GM13977 (cell line): ENCODE measurements at places on chromosomes 4 and X.

DNA sequence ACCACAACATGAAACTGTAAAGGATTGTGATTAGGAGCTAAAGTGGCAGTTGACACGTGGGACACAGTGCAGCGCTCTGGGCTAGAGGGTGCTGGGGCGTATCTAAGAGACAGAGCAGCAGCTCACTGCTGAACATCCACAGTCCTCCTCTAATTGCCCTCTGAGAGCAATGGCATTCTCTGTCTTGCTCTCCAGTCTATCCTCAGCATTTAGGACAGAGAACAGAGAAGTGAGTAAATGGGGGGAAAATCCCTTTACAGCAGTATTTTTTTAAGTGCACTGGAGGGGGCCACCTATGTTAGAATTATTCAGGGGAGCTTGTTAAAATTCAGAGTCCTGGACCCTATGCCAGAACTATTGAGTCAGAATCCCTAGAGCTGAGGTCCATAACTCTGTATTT, 4.2 kb upstream of the TMEM154 start:
- DNase-seq, result peak; percentile 42

DNA sequence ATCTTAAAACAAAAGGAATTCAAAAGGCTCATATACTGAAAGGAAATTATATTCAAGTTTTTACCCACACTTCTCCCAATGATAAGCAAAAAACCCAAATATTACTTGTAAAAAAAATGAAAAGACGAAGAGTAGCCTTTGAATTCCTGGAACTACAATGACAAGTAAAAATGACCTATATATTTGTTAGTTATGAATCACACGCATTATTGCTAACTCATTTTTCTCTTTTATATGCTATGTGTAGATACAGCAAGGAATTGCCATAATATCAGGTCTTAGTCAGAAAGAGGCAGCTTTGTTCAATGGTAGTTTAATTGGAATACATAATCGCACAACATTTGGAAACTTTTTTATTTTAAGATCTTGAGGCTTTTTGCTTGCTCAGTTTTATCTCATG, 22.7 kb upstream of the ASB5 start:
- DNase-seq, result no peak

DNA sequence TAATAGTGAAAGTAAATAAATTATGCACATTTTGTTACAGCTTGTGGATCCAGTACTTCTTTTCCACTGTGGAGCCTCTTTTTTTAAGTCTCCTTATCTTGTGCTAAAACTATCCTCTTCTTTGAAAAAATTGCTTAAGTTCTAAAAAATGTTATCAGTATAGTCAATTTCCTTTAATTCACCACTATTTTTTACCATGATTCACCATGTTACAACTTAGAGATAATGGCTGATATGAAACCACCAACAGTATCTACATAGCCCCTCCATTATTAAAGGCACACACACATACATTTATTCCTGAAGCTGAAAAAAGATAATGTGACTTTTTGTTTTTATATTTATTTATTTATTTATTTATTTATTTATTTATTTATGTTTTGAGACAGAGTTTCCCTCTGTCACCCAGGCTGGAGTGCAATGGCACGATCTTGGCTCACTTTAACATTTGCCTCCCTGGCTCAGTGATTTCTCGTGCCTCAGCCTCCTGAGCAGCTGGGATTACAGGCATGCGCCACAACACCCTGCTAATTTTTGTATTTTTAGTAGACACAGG, 243.2 kb downstream of the SPOCK3 start:
- DNase-seq, result no peak

GRCh38 chr4:149836546-149836945, 20.9 kb upstream of the IQCM start:
- no peak for DNase-seq

- no peak for DNase-seq
These were observed 86.2 kb downstream of the FHDC1 start for GRCh38 chr4:153022241-153022715.

DNA sequence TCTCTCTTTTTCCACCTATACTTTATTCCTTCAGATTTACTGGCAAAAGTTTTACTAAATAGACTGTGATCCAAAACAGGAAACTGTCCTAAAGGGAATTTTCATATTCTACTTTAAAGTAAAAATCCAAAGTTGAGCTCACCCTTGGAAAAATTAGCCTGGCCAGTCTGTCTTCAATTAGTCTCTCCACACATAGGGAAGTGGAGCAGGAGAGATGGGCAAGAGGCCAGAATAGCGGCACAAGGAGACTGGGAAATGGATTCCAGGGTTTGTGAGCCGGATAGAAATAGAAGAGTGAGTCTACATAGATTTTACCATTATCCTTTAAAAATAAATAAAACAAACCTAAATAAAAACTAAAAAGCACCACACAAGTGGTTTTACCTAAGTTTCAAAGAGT, 16.2 kb upstream of the FRMD7 start:
- no peak for DNase-seq

GRCh38 chr4:116027311-116027710, 913.9 kb upstream of the NDST4 start:
- DNase-seq, result no peak

DNA sequence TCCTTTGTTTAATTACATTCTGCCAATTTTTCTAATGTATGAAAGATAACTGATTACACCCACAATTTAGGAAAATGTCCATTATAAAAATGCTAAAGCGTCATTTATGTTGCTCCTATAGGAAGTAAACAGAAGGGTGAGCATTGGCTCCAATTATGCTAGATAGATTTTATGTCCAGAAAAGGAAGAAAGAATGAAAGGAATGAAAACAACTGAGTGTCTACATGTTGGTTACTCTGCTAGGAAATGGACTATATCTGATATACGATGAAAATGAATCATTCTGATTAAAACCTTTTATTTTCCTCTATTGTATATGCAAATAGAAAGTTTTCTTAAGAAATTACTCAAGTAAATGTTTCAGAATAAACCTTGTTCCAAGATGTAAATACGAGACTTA, 1.6 kb downstream of the ENAM start:
- no peak for DNase-seq

DNA sequence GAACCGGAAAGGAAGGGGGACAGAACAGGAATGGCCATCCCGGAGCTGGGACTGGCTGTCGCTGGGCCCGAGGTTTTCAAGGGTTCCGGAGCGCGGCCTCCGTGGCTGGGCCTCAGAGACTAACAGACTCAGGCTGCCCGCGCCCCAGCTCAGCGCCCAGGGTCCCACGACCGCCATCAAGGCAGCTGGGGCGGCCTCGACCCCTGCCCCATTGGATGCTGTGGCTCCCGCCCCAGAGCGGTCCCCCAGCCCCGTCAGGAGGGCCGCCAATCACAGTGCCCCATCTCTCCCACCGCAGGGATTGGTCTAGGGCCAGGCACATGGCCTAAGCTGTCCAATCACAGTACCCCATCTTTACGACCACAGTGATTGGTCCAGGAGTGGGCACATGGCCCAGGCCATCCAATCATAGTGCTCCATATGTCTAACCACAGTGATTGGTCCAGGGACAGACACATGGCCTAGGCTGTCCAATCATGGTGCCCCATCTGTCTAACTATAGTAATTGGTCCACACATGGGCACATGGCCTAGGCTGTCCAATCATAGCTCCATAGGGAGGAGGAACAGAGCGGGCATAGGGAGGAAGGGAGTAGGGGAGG, 105.3 kb upstream of the NKX1-1 start:
- DNase-seq, result no peak

DNA sequence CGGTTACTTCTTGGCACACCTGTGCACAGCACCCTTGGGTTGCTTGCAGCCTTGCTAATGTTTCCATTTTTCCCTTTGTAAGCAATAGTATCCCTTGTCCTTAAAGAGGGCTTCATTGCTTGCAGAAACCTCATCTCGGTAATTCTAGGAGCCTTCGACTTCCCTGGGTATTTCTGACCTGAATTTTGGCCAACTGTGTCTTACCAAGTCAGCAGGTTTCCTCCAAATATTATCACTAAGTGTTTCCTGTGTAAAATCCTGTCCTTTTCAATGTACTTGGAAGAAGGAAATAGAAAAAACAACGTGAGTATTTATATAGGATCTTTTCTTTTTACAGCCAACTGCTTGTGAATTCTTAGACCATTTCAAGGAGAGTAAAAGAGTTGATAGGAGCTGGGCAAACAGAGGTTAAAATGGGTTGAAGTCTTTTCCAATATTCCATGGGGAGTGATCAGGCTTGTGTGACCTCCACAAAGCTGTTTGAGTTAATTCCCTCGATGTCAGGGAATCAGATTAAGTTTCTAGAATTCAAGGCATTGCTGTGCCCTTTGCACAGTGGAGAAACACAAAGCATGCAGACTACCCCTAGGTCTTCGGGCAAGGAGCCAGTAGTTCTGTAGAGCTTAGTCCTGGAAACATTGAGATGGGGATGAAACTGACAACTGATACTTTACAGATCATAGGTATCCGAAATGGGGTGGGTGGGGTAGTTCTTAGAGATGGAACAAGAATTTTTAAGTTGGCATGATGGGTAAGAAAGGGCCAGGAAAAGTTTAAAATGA, 209.9 kb downstream of the CPE start:
- no peak for DNase-seq

DNA sequence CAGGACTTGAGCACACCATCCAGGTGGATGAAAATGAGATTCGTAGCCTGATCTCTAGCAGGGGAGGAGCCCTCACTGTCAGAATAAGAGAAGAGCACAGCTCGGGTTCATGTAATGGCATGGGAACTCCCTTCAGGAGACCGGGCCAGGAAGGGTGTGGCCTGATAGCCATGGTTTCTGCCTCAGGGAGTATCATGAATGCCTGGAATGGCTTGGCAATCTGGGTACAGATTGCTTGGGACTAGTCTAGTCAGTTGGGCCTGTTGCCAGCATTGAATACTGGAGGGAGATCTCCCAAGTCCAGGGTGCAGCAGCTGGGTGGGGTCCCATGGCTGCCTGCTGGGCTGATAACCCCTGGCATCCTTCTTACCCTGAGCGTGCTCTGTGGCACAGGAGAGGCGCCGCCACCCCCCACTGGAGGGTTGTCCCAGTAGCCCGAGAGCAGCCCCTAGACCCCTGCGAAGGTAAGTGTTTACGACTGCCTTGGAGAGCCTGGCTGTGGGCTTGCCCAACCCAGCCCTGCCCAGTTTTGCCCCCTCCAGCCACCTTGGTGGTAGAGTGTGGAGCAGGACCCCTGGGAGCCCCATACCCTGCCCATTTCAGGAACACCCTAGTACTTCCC, 298.8 kb downstream of the TEX13A start:
- DNase-seq, result no peak

DNA sequence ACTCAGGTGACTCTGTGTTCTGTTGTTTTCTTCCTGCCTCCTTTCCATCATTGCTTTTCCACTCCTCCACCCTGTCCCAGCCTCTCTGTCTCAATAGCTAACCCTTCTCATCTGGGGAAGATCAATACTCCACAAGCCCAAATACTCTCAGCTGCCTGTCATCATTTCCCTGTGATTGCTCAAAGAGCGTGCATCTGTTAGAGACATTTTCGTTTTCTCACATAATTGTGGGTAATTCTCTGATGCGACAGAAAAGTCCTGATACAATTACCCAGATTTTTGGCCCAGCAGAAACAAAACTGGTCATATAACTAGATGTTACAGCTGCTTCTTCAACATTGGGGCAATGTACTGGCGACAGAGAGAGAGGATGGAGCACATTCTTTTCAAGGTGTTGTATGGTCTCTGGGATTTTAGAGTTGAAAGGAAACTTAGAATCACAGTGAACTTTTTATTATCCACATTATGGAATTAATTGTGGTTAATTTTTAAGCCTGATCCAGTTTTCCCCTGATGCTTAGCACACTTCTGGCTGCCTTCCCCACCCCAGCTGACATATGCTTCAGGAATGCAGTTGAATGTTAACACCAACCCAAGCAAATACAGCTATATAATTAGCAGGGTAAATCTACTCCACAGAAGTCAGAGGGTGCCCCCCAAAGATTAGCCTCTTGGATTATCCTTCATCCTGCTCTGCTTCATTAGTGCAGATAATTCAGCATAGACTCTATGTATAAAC, 171.4 kb upstream of the ANXA3 start:
- DNase-seq, result no peak

GRCh38 chrX:153909024-153909979, 4.8 kb downstream of the AVPR2 start:
- DNase-seq, result peak; percentile 69

DNA sequence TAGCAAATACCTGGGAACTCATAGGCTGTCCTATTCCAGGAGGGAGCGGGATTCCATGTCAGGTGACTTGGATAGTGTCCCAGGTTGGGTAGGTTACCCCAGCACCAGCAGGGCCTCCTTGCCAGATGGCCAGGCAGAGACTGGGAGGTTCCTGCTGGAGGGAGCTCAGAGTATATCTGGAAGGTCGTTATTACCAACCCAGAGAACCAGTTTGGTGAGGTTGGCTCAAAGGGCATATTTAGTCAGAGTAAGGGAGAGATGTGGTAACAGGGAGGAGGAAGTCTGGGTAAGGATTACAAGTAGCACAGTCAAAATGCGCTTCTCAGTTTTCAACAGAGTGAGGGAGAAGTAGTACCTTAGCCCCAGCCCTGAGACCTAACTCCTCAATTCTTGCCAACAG, 53.3 kb upstream of the LNX1 start:
- no peak for DNase-seq

DNA sequence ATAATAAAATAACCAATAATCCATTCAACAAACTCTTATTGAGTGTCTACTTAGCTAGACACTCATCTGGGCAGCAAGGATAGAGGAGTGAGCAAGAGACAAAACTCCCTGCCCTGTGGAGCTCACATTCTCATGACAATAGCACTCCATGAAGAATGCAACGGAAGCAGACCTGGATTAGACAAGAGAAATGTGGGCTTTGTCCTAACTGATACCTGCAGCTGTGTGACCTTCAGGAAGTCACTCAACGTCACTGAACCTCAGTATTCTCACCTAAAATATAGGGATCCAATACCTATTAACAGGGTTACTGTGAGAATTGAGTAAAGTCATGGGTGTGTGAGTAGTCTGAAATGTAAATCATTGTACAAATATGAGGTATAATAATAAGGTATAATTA, 61.2 kb downstream of the NDNF start:
- no peak for DNase-seq

GRCh38 chr4:90798948-90799347, 671.8 kb downstream of the CCSER1 start:
- no peak for DNase-seq

- DNase-seq, result no peak
These were observed 1148.8 kb upstream of the PCDH7 start for GRCh38 chr4:29571322-29571721.

- no peak for DNase-seq
These were observed 8.7 kb upstream of the MUC7 start for GRCh38 chr4:70463335-70463734.

- no peak for DNase-seq
These were observed 69.3 kb upstream of the HELT start for GRCh38 chr4:184949020-184949419.

DNA sequence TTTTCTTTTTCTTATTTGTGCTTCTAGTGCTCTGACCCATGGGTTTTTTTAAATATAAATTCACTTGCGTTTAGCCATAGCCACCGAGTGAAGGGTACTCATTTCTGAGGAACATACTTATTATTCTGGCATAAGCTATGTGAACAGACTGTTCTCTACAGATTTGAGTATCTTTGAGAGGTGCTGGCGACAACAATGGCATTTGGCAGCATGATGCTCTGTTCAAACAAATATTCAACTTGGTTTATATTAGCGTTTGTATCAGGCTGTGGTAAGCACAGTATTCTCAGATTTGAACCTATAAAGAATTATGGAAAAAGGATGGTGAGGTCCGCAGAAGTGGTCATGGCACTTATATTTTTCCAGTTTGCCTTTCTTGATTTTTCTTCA, 108.7 kb upstream of the LIMCH1 start:
- no peak for DNase-seq

GRCh38 chr4:17667653-17668201, 53.3 kb downstream of the MED28 start:
- no peak for DNase-seq

- DNase-seq, result peak; percentile 22
These were observed 3.7 kb upstream of the GPR82 start for GRCh38 chrX:41720125-41720779.
